ENCODE measurements at places on chromosomes 5 and 9. TPM values are rescaled to one million over a fixed set of nuclear protein-coding genes. Genes with fewer than 3 reads are reported as not detected.
A peak's percentile ranks its signal among the peaks of the same experiment; 100 is the strongest.

GRCh38 chr5:142216931-142217330, 107.9 kb downstream of the SPRY4 start:
- DNase-seq: no peak

GRCh38 chr5:71922584-71923106, 184.6 kb upstream of the MAP1B start:
- peak; percentile 37 for DNase-seq

DNA sequence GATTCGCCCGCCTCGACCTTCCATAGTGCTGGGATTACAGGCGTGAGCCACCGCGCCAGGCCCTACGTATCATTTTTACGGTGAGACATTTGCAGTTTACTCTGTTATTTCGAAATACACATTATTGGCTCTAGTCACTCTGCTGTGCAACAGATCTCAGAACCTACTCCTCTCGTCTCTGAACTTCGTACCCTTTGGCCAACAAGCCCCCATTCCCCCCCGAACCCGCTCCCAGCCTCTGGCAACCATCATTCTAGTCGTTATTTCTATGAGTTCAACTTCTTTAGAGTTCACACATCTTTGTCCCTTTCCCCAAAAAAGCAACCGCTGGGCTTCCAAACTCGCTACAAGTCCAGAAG, 735 bp downstream of the PTGR1 start:
- DNase-seq: no peak

Gene EPB41L4A
- 4.8 TPM for total RNA-seq

Gene SLC45A2
- total RNA-seq: not detected

All from H9 (cell line).